Uterus (tissue), 4 donors: ENCODE measurements at places on chromosomes 11 and 22.
A peak's percentile ranks its signal among the peaks of the same experiment; 100 is the strongest.

- DNase-seq: no peak
Measured at GRCh38 chr11:80188076-80188627, 747.3 kb upstream of the TENM4 start.

DNA sequence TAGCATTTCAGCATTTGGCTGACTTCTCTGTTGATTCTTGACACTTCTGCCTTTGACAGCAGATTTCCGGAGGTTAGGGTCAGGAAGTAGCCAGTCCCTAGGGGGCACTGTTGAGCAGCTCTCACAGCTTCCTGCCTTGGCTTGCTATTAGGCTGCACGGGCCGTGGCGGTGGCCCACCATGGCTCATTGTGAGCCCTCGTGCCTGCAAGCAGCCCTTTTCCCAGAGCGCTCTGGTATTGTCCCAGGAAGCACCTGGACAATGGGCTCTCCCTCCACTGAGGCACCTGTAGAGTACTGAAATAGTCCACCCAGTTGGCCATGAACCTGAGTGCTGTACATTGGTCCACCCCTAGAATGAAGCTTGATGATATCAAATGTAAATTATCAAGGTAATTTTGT is 100.2 kb upstream of the GAL start:
- peak; percentile 27 for DNase-seq

- no peak for DNase-seq
Measured at GRCh38 chr11:74697722-74698121, 33.5 kb downstream of the CHRDL2 start.

DNA sequence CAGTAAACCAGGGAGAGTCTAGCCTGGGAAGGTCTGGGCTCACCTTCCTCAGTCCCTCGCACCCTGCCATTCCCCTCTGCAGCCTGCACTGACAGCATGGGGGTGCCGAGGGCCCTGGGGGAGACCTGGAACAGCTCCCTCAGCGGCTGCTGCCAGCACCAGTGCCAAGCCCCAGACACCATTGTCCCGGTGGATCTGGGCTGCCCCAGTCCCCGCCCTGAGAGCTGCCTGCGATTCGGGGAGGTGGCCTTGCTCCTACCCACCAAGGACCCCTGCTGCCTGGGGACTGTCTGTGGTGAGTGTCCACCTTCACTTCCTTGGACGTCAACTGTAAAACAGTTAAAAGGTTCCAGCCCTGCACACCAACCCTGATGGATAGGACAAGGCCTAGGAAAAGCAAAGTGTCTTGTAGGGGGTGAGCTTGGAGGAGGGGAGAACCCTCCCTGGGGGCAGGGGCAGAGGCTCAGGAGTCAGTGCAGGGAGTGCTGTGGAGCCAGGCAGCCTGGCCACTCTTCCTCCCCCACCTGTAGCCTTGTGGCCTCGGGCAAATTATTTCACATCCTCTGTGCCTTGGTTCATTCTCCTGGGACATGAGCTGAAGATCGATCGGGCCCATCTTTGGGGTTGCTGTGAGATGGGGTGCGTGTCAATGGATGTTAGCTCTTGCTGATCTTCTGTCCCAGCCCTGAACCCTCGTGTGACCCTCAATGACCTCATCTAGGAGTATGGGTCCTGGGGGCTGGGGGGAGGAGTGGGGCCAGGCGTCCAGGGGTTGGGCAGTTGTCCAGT is 85.2 kb upstream of the MYOD1 start:
- DNase-seq: no peak

DNA sequence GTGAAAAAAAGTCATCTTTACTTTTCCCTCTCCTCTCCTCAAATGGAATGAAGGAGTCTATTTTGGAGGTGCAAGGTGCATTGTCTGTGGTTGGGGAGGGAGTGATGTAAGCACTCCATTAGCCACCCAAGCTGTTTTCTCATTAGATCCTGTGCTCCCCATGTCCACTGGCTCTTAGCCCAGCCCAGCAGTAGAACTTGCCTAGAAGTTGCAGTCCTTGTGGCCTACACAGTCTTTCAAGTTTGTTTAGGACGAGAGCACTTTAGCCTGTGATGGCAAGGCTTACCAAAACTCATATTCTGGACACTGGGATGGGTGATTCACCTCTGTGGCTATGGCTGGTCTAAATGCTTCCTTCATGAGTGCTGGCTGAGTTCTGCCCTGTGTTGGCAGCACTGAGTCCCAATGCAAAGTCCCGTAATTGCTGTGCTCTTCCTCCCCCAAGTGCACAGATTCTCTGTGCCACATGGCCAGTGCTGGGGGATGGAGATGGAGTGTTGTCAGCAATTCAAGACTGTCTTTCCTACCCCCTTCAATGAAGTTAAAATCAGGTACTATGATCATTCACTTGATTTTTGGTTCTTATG is 15.8 kb downstream of the SLC22A25 start:
- DNase-seq: no peak

- DNase-seq: no peak
Measured at GRCh38 chr11:94803491-94803890, 35.3 kb downstream of the AMOTL1 start.

GRCh38 chr11:4105916-4106315 is 11.3 kb downstream of the RRM1 start:
- no peak for DNase-seq

- peak; percentile 83 for DNase-seq
Measured at GRCh38 chr11:112225753-112226061, 521 bp upstream of the PTS start.

GRCh38 chr11:60838132-60838531 is 3.8 kb upstream of the CCDC86 start:
- no peak for DNase-seq

- DNase-seq: peak; percentile 58
Measured at GRCh38 chr11:911031-911889, 650 bp upstream of the CHID1 start.

DNA sequence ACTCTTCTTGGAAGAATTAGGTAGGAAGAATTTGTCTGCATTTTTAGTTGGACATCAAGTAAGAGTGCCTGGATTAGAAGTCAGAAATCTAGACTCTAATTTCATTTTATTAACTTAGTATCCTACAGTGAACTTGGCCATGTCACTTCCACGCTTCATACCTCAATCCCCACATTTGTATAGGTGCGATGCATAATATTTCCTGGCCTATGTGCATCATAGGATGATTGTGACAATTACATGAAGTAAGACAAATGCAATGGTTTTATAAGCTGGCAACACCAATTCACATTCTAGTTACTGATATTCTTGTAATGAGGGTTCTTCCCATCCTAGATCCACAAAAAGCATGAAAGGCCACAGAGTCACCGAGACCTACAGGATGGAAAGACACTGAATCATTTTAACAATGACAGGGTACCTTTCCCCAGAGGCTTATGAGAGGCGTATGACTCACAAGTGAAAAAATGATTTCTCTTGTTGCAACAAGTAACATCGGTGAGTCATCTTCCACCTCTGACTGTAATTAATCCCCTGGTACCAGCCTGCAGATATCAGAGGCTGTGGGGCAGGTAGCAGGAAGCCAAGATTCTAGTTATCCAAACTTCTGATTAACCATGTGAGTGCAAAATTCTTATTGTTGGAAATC is 56.0 kb upstream of the OR5AK2 start:
- no peak for DNase-seq
